ENCODE measurements at places on chromosomes 4 and X.
A peak's percentile ranks its signal among the peaks of the same experiment; 100 is the strongest.

DNA sequence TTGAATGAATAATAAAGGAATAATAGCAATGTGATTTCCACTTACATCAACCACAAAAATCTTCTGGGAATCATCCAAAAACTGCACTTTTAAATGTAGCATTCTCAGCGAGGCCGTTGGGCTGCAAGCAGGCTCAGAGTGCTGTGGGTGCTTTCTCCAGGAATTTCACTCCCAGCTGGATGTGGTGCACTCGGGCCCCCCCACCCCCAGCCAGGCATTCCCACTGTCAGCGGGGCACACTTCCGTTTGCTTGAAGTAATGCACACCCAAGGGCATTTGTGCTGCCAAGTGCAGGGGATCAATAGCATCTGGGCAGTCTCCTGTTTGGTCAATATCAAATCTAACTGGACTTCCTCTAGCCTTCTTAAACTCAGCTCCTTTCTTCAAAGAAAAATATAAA lies at the start of gene FRMD7:
FRMD7 (minus strand) TSS at position 278 of the 400 bp plus-strand sequence; CDS start at position 102, 176 bp downstream.
- DNase-seq: no peak

- no peak for DNase-seq
Observed at GRCh38 chr4:67891645-67892044, 7.8 kb upstream of the TMPRSS11D start.

GRCh38 chr4:82553020-82553419 lies 8.8 kb downstream of the TMEM150C start:
- no peak for DNase-seq

DNA sequence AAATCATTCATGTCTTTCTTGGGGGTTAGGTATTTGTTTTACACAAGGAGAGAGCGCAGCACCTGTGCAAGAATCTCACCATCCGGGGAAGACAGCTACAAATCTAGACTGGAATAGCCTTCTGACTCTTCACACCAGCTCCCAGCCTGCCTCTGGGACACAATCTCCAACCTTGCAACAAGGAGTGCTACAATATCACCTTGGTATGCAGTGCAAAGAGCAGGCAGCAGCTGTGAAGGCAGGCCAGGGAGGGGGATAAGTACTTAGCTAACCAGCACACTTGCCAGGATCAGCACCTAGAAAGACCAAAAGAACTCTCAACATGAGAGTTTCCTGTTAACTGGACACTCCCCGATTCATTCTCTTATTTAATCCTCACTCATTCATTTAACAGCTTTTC lies 235.3 kb downstream of the AR start:
- no peak for DNase-seq

DNA sequence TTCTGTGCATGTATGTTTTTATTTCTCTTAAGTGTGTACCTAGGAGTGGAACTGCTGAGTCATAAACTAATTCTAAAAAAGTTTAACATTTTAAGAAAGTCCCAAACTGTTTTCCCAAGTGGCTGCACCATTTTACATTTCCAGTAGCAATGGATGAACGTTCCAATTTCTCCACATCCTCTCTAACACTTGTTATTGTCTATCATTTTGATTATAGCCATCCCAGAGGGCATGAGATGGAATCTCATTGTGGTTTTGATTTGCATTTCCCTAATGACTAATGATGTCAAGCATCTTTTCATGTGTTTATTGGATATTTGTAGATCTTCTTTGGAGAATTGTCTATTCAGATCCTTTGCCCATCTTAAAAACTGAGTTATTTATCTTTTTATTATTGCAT lies 82.5 kb downstream of the PPEF1 start:
- DNase-seq: no peak

DNA sequence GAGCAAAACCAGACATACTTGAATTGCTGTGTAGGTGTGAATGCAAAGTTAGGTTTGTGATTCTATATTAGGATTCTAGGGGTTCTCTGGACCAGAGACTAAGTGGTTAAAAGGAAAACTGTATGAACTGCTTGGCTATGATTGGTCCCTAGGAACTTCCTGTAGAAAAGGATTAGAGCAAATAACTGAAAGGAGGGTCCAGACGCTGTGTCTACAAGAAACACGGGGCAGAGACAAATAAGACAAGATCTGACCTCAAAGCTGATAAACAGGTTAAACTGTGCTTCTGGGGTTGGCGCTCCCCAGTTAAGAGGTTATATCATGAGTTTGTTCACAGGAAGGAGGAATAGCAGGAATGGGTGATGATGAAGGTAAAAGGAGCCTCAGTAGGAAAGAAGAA lies 183.6 kb downstream of the MGST2 start:
- DNase-seq: no peak

GRCh38 chr4:29718136-29718535 lies 1002.0 kb upstream of the PCDH7 start:
- DNase-seq: no peak

DNA sequence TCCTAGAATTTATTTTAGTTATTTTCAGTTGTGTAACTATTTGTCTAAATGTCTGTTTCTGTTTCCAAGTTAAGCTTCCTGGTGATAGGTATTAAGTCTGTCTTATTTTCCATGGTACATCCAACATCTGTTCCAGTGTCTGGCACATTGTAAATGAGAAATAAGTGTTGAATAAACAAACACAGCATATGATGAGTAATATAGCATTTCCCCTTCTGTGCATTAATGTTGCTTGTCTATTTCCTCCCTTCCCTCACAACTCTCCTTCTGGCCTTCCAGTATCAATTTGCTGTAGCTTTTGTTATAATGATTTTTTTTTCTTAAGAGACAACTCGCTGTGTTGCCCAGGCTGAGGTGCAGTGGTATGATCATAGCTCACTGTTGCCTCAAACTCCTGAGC lies 36.1 kb downstream of the COPS4 start:
- no peak for DNase-seq

DNA sequence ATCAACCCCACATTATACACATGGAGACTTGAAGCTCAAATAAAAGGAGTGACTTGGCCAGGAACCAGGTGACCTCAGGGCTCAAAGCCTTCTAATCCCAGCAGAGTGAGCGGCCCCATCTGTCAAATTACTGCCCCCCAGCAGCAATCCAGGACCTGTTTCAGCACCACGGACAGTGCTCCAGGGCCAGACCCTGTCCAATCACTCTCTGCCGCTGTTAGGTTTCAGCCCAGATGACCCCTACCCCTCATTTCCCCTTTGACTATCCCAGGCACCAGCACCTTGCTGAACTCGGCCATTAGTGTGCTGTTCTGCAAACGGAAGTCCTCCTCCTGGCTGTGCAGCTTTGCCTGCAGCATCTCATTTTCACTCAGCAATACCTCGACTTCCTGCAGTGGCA lies 5.1 kb downstream of the GRIPAP1 start:
- no peak for DNase-seq

GRCh38 chr4:65599340-65599739 lies 70.9 kb downstream of the EPHA5 start:
- no peak for DNase-seq

GRCh38 chr4:141388481-141388880 lies 167.8 kb downstream of the ZNF330 start:
- DNase-seq: no peak

- no peak for DNase-seq
Observed at GRCh38 chr4:150123796-150124677, 45.8 kb downstream of the DCLK2 start.

- no peak for DNase-seq
Observed at GRCh38 chr4:51918251-51918650, 75.3 kb downstream of the DCUN1D4 start.

- no peak for DNase-seq
Observed at GRCh38 chrX:147917700-147918695, 6.3 kb downstream of the FMR1 start.

DNA sequence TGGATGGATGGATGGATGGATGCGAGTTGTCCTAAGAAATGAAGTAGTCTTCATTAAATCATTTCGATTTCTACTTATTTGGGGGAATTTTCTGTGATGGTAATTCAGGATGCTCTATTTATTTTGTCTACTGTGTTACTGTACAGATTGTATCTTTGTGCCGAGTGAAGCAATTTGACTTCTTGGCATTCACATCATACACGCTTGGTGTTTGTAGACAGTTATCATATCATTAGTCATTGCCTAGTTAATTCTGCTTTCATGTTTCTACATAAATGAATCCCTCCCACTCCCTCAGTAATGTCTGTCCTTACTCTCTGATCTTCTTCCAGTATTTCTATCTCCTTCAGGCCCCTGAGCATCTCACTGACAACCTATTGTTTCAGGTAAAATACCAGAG lies 64.0 kb downstream of the RASGEF1B start:
- DNase-seq: no peak

DNA sequence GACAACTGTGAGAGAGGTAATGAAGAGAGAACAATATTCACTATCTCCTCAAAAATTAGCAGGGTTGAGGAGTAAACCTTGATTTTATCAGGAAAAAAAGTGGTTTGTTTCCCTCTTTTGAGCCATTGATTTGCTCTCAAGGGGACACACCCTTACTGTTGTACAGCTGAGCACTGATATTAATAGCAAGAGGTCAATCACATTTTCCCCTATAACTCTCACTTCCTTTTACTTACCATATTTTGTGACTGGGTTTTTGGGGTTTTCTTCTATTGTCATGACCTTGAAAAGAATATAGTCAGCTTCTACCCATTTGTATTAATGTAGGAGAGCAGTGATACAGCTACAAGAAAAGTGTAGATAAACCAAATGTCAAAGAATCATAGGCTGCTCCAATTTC lies 70.2 kb upstream of the LONRF3 start:
- DNase-seq: no peak

GRCh38 chrX:123331859-123332258 lies 147.8 kb downstream of the GRIA3 start:
- DNase-seq: no peak

DNA sequence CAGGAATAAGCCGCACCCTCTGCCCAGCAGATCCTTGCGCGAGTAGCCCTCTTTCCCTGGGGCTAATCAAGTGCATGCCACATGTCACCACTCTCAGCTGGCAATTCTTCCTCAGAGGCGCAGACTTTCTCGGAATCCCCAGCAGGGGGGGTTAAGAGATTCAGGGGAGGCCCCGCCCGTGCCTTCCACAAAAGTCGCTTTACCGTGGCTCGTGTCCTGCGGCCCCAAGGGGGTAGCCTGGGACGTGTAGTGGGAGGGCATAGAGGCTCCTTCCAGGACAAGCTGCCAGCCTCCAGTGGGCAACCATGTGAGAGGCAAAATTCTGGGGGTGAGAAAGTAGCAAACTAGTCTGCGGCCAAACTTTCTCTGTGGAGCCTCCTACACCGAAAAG lies 652 bp downstream of the SRPX start:
- no peak for DNase-seq

DNA sequence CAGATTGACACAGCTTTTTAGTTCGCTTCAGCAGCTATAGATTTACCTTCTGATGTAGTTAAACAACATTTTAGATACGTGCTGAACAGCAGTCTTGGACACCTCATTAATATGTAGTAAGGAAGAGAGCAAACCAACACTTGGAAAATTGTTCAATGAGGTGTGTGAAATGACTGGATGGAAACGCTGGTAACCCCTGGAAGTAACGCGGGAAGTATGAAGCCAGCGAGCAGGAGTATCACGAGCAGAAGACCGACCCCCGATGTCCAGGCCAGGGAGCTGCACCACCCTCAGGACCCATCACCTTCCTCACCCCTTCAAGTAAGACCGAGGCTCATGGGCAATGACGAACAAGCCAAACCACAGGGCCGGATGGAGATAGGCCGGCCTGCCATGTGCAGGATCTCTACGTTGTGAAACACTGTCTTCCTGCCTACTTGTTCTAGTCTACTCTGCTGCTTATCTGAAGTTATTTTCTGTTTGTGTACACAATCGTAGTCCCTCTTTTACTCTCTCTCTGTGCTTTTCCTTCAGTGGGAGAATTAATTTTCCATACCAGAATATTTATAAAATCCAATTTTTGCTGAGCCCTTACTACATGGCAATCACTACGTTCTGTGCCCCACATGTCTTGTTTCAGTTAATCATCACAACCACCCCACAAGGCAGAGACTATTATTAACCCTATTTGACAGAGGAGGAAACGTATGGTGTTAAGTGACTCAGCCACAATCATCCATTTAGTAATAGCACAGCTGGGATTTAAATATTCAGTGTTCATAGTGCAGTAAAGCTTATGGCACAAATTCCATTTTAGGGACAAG lies 221.7 kb downstream of the APBB2 start:
- no peak for DNase-seq

- no peak for DNase-seq
Observed at GRCh38 chrX:24838629-24839028, 144.9 kb downstream of the POLA1 start.

GRCh38 chr4:106339431-106339830 lies 23.1 kb downstream of the AIMP1 start:
- DNase-seq: no peak

GRCh38 chr4:42445038-42445437 lies 47.8 kb downstream of the SHISA3 start:
- DNase-seq: no peak

DNA sequence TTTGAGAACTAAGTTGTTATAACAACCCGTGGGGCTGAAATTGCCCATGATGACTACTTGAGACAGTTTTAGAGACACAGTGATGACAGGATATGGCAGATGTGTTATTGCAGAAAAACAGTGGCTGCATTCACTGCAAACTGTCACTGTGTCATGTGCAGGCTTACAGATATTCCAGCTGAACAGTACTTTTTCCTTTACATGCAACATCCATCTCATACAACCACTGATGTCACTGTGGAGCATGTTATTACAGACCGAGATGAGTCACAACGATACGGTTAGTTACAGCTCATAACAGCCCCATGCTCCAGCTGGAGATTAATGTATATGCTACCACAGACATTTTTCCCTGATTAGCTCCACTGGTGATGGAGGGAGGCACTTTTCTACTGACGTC lies 207.4 kb downstream of the TMA16 start:
- DNase-seq: peak; percentile 11

- DNase-seq: no peak
Observed at GRCh38 chr4:160877087-160877790, 1286.6 kb downstream of the FSTL5 start.

DNA sequence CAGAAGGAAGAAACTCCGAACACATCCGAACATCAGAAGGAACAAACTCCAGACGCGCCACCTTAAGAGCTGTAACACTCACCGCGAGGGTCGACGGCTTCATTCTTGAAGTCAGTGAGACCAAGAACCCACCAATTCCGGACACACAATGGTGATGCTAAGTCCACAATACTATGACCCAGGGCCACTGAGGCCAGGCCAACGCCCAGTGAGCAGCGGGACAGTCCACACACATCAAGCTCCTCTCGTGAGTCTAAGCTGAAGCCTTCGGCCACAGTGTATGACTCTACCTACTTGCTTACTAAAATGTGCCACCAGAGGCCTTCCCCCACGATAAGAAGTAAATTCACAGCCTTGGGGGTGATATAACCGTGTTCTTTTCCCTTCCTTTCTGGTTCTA lies 10.2 kb upstream of the CDKN2AIP start:
- no peak for DNase-seq

- DNase-seq: no peak
Observed at GRCh38 chr4:109944591-109944990, 31.9 kb downstream of the EGF start.

- DNase-seq: no peak
Observed at GRCh38 chr4:175143116-175143515, 225.0 kb downstream of the ADAM29 start.

- no peak for DNase-seq
Observed at GRCh38 chr4:107453987-107454386, 266.0 kb downstream of the PAPSS1 start.
